ENCODE measurements at places on chromosomes 1 and 21.

DNA sequence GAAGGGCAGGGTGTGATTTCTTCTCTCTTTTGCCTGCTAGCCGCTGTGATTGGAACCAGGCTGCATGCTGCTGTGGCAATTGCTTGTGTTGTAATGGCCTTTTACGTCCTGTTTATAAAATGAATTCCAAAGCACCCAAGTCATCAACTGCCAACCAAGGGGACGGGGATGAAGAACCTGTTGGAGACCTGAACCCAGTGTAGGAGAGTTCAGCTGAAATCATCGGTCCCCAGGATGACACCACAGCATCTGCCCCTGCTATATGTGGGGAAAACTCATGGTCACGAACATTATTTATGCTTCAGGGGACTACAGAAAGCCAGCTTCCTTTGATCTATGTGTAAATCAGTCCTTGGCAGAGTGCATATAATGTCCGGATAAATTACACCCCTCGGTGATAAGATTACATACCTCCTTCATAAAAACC, 3.8 kb downstream of the TMEM167B start:
- DNase-seq, result peak; percentile 91

DNA sequence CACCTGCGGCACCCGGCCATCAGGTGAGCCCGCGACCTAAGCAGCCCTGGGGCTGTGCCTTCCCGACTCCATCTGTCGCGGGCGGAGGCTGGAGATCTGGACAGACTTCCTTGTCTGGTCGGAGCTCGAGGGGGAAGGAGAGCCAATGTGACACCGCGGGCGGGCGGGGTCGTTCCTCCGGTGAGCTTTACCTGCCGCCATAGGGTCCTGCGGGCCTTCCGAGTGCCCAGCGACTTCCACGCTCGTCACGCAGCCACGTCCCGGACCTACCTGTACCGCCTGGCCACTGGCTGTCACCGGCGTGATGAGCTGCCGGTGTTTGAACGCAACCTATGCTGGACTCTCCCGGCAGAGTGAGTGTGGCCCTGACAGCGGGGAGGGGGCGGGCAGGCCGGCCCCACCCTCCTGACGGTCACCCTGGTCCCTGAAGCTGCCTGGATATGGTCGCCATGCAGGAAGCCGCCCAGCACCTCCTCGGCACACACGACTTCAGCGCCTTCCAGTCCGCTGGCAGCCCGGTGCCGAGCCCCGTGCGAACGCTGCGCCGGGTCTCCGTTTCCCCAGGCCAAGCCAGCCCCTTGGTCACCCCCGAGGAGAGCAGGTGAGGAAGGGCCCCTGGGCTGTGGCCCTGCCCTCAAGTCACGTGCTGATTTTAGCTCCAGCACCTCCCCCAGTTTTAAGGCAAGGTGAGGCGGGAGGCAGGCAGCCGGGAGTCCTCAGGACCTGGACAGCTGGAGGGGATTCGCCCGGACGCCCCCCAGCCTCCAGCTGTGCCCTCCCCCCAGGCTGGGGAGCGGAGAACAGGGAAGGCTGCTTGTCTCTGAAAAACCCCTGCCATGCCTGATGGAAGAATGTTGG, 1.1 kb downstream of the PUSL1 start:
- DNase-seq, result no peak

DNA sequence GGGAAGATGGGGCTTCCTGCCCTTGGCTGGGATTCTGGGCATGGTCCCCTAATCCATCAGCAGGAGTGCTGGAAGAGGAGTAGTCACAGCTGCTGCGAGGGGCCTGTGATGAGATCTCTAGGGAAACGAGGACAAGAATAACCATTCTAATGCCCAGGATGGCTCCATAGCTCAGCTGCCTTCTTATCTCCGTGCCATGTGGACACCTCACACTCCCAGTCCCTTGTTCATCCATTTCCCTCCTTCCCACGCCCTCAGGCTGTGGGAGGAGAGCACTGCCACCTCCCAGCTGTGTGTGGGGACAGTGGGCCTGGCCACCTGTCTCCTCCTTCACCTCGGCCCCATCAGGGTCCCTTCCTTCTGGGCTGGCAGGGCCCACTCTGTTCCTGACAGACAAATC, 16.1 kb upstream of the ETV3 start:
- DNase-seq, result peak; percentile 57

GRCh38 chr1:118993700-118994026, 5.5 kb upstream of the TBX15 start:
- no peak for DNase-seq

- no peak for DNase-seq
These were observed 12.1 kb downstream of the ATP5PF start for GRCh38 chr21:25722631-25723030.

- DNase-seq, result no peak
These were observed 89.8 kb upstream of the NR5A2 start for GRCh38 chr1:199937661-199938060.

GRCh38 chr1:1324084-1324523, 356 bp downstream of the INTS11 start:
- no peak for DNase-seq

GRCh38 chr1:113912594-113913311, 7.6 kb downstream of the DCLRE1B start:
- peak; percentile 81 for DNase-seq

GRCh38 chr1:46302641-46303037, 777 bp downstream of the LRRC41 start:
- peak; percentile 36 for DNase-seq

DNA sequence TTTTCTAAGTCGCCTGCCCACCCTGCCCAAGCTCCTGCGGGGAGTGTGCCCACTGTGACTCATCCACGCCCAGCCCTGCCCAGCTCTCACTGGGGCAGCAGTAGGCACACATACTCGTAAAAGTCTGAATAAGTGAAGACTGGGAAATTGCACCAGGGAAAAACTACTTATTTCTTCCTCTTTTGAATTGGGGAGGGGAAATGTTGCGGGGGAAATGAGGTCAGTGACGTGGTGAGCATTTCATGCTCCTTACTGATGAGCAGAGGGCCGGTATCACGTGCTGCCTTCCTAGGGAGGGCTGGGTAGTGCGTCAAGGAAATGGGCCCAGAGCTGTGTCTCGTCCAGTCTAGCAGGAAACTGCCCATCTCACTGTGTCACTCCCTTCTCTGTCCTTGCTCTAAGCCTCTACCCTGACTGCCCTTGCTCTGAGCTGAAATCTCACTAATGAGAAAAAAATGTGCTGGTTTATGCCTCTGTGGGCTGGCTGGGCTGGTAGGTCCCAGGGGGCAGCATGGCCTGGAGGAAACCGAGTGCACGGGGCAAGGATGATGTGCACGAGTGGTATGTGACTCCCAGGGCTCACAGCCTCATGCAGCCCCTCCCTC, 13.5 kb upstream of the TNFRSF1B start:
- peak; percentile 89 for DNase-seq
